SK-MEL-5 (cell line): ENCODE measurements at places on chromosomes 1 and 21. TPM values are rescaled to one million over a fixed set of nuclear protein-coding genes. Genes with fewer than 3 reads are reported as not detected.

- no peak for DNase-seq
These were observed 161.3 kb upstream of the C1orf21 start for GRCh38 chr1:184225283-184226099.

- peak; percentile 66 for DNase-seq
These were observed 2.5 kb upstream of the LMO4 start for GRCh38 chr1:87325982-87326738.

DNA sequence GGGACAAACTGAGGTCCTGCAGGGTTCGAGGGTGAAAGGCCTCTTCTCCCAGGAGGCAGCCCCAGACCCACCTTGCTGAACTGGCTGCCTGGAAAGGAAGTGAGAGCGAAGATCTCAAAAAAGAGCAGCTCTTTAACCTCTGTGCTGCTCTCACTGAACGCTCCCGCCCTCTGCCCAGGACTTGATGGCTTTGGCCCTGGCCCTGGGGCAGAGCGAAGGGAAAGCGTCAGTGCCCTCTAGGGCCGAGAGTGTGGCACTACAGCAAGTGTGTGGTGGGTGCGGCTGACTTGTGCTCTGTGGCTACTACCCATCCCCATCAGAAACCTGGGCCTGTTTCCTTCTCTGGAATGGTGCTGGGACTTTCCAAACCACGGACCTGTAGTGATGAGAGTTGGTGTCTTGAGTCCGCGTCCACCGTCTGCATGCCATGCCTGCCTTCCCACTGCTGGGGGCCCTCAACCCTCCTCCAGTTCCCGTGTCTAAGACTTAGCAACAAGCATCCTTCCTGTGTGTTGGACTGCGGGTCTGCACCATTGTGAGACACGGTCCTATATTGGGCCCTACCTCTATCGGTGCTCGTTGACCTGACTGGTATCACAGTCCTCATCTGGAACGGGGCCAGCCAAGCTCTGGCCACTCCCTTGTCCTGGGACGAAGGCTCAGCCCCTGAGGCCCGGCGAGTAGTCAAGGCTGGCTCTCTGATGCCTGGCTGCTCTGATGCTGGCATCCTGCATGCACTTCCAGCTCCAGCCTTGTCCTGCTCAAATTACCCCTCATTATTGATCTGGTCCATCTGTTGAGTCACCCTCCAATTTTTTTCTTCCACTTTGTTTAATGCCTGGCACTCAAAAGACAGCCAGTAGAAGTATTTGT lies 180.3 kb downstream of the DISC1 start:
- peak; percentile 81 for DNase-seq

- no peak for DNase-seq
These were observed 44.2 kb upstream of the EXOSC10 start for GRCh38 chr1:11143907-11144306.

- DNase-seq = peak; percentile 53
These were observed 75.0 kb upstream of the DUSP10 start for GRCh38 chr1:221816899-221817298.

- DNase-seq = peak; percentile 61
These were observed 155.5 kb downstream of the GLUL start for GRCh38 chr1:182235952-182236650.

- no peak for DNase-seq
These were observed 5.7 kb downstream of the EPHX1 start for GRCh38 chr1:225815526-225816178.

DNA sequence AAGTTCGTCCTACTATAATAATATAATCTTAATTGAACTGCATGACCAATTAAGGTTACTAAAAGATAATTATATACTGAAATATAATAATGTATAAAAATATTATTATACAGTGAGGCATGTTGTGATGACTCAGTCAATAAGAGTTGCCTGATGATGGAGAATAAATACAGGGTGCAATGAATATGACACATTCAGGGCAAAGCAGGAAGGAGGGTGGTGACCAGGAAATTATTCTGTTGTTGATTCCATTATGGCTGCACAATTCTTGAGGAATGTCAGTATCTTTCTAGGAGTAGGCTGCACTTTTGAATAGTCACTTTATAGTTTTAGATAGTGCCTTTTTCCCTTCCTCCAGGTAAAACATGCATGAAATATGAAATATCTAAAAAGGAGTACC lies 46.4 kb upstream of the RGS21 start:
- DNase-seq = no peak

DNA sequence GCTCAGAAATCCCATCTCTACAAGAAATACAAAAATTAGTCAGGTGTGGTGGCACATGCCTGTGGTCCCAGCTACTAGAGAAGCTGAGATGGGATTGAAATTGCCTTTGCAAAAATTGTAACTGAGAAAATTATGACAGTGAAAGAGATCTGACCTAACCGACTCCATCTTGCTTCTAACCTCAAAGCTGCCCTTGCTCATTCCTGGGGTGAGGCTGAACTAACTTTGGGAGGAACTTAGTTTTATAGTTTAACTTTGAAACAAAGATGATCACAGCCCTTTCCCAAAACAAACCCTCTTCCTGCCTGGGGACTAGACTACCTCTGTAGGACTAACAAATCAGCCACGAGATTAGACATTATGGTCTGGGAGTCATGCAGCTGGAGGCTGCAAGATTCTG lies 33.8 kb upstream of the ERO1B start:
- DNase-seq = no peak

GRCh38 chr1:215793180-215793579 lies 226.1 kb downstream of the KCTD3 start:
- DNase-seq = peak; percentile 37

- no peak for DNase-seq
These were observed 428.0 kb upstream of the CAMK1G start for GRCh38 chr1:209155546-209155945.

- DNase-seq = no peak
These were observed 161.5 kb downstream of the TOMM20 start for GRCh38 chr1:234967121-234967520.

- DNase-seq = no peak
These were observed 8.1 kb upstream of the RNF187 start for GRCh38 chr1:228478912-228479711.

GRCh38 chr1:160030657-160031364 lies 979 bp downstream of the PIGM start:
- no peak for DNase-seq

GRCh38 chr1:113804421-113805255 lies 7.6 kb downstream of the RSBN1 start:
- DNase-seq = no peak

DNA sequence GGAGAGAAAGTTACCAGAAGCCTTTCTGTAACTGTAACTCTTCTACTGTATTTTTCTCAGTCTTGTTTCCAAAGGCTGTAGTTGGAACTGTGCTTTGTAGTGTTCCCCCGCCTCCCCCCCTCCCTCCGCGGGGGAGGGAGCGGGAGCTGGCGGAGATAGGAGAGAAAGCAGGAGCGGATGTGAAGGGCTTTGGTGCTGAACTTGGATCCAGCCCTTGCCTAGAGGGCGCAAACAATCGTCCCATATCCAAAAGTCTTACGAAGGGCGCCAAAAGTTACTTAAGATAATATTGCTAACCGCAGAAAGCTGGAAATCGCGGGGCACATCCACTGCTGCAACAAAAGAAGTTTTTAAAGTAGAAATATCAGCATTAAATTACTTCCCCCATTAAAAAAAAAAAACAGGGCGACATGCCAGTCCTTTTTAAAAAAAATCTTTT lies 2.4 kb upstream of the NFIA start:
- peak; percentile 77 for DNase-seq

GRCh38 chr1:204326771-204327300 lies 32.9 kb downstream of the PLEKHA6 start:
- DNase-seq = peak; percentile 30

- no peak for DNase-seq
These were observed 1.2 kb downstream of the MYOM3 start for GRCh38 chr1:24110642-24111261.

- peak; percentile 61 for DNase-seq
These were observed 12.6 kb downstream of the ZC3H12A start for GRCh38 chr1:37486680-37487618.

DNA sequence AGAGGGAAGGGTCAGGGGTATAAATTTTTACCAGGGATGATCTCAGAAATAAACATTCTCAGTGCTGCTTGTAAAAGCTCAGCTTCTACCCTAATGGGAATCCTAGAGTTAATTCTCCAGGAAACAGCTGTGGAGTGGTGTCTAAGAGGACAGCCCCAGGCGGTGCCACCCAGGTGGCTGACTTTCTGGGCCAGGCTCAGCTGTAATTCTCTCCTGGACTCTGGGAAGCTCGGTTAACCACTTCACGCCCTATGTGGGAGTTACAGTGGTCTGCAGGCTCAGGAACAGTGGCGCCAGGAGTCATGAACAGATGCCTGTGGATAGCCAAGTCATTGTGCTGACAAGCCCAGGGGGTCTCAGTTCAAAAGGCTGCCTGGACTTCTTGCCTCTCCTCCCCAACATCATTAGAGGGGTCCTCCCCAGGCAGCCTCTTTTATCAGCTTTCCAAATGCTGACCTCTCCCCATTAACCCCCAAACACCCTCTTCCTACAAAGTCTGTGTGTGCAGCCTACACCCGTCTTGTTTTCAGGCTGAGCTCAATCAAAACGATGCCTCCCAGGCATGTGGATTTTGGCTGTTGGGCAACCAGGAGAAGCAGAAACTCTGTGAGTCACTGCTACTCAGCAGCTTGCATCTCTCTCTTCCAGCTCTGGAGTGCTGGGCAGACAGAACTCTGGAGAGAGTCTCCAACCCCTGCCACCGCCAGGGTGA lies 1.2 kb downstream of the HHIPL2 start:
- DNase-seq = peak; percentile 19

- DNase-seq = no peak
These were observed 472.7 kb downstream of the PTPRU start for GRCh38 chr1:29708796-29709703.

DNA sequence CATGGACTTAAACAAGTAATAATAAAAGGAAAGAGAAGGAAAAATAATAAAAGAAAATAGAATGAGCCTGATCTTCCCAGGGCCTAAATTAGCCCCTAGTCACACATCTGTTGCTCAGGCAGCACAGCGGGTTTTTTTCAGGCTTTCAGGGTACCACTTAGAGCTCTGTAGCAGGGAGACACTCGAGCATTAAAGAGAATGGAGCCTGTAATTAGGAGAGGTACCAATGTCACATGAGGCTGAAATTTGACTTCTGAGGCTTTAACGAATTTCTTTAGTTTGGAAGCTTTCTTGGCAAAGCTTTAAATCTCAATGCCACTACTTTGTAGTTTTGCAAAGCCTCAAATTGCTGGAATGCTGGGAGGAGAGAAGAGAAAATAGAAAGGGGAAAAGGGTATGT lies 116.3 kb downstream of the AK5 start:
- DNase-seq = no peak

DNA sequence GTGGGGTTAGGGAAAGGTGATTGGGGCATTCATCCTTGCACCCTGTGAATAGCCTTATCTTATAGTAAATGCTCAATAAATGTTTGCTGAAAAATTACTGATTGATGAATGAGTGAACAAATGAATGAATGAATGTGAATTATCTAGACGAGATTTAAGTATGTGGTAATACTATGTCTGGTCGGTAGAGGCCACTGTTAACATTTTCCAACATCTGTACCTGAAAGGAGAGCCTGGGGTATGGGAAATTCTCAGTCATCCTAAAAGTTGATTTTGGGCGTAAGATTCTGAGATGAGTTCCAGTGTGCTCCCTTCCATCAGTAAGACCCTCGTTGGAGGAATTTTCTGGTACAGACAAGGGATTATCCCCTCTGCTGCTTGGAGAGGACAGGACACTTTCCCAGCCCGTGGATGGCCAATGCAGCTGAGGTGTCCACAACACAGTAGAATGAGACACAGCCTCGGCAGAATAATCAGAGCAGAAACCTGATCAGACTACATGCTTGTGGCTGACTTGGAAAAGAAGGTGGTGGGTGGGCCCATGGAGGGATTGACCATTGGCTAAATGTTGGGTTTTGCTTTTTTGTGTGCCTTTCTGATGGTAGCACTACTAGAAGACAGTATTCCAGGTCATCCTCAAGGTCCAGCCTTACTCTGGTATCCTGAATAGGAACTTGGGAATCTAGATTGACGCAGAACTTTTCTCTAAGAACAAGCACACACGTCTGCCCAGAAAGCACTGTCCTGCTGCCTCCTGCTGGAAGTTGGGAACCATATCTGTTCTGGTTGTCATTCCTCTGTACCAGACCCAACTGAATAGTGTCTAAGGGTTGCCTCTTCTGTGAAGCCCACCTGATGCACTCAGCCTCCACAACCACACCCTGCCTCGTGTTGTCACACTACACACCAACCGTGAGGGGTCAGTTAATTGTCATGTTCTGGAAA lies 262.0 kb downstream of the TNR start:
- peak; percentile 52 for DNase-seq

DNA sequence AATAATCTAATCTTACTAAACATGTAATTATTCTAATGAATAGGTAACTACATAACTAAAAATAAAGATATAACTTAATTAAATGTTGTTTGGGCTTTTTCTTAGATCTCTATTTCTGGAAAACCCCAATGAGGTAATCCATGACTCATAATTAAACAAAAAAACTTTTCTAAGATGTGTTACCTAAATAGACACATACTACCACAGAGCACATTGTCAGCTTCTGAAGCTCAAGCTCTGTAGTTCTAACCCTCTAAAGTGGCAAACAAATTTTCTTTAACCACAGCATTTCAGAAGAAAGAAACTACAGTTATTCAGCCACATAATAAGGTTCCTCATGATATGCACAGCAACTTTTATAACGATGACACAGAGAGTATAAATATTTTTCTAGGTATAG lies 4.2 kb downstream of the OR6K3 start:
- DNase-seq = no peak

The SPATA46 gene
- total RNA-seq = 0.32 TPM in 1 of 2 replicates, not detected in the other

The ERRFI1 gene
- 8.6 and 9.2 TPM in 2 replicates for total RNA-seq

The TRIM67 gene
- 0.03 TPM in 1 of 2 replicates, not detected in the other for total RNA-seq

The OR2T35 gene
- total RNA-seq = not detected in 2 replicates

The KCNK1 gene
- 0.45 TPM in 1 of 2 replicates, not detected in the other for total RNA-seq

The IRF2BP2 gene
- 46.1 and 47.5 TPM in 2 replicates for total RNA-seq

The CYP4Z1 gene
- not detected in 2 replicates for total RNA-seq

The RAP1A gene
- 8.4 and 11.2 TPM in 2 replicates for total RNA-seq
